Placental epithelial cell (primary cell): ENCODE measurements at places on chromosomes 12 and 14. TPM values are rescaled to one million over a fixed set of nuclear protein-coding genes. Genes with fewer than 3 reads are reported as not detected.

The SPATS2 gene
- 15.7 and 28.3 TPM in 2 replicates for total RNA-seq

The SERPINA9 gene
- not detected in 2 replicates for total RNA-seq

The A2M gene
- 0.39 TPM in 1 of 2 replicates, not detected in the other for total RNA-seq

The OSGEP gene
- total RNA-seq: 27.9 and 39.0 TPM in 2 replicates

The GLT1D1 gene
- 0.11 TPM in 1 of 2 replicates, not detected in the other for total RNA-seq

The PPM1H gene
- under 0.01 and 1.3 TPM in 2 replicates for total RNA-seq

The IL26 gene
- not detected in 2 replicates for total RNA-seq

The CNOT2 gene
- 159 and 174 TPM in 2 replicates for total RNA-seq

The PRIMA1 gene
- total RNA-seq: not detected in 2 replicates

The TMTC3 gene
- 27.5 and 104 TPM in 2 replicates for total RNA-seq
